Thoracic aorta (tissue), 2 donors: ENCODE measurements at places on chromosomes 1 and 21. TPM values are rescaled to one million over a fixed set of nuclear protein-coding genes. Genes with fewer than 3 reads are reported as not detected.

Gene CACHD1
- total RNA-seq = 6.7 TPM

- no peaks in the 10 kb centered on the region for H3K36me3 ChIP-seq
- no peak overlapping the region for H3K4me3 ChIP-seq
- DNase-seq = no peak
- H3K27ac ChIP-seq = no peak overlapping the region
Measured at GRCh38 chr1:170271430-170272161, 125.8 kb downstream of the NTMT2 start.

DNA sequence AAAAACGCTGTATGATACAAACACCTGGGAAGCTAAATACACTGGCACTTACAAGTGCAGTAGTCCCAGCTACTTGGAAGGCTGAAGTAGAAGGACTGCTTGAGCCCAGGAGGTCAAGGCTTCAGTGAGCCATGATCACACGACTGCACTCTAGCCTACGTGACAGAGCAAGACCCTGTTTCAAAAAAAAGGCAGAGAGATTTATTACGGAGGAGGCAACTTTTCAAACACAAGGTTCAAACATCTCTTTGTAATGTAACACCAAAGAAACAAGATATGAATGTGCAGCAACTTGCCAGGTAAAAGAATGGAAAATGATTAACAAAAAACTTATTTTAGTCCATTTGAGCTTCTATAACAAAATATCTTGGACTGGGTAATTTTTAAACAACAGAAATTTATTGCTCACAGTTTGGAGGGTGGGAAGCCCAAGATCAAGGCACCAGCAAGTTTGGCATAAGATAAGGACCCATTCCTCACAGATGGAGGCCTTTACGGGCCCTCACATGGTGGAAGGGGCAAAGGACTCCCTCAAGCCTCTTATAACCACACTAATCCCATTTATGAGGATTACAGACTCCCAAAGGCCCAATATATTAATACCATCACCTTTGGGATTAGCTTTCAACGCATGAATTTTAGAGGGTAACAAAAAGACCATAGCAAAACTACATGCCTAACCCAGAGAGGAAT lies 73.3 kb downstream of the EVI5 start:
- H3K27ac ChIP-seq = no peak overlapping the region
- H3K36me3 ChIP-seq = no peaks in the 10 kb centered on the region
- no peaks in the 10 kb centered on the region for H3K27me3 ChIP-seq

Gene RIPK4
- 6.3 TPM for total RNA-seq

DNA sequence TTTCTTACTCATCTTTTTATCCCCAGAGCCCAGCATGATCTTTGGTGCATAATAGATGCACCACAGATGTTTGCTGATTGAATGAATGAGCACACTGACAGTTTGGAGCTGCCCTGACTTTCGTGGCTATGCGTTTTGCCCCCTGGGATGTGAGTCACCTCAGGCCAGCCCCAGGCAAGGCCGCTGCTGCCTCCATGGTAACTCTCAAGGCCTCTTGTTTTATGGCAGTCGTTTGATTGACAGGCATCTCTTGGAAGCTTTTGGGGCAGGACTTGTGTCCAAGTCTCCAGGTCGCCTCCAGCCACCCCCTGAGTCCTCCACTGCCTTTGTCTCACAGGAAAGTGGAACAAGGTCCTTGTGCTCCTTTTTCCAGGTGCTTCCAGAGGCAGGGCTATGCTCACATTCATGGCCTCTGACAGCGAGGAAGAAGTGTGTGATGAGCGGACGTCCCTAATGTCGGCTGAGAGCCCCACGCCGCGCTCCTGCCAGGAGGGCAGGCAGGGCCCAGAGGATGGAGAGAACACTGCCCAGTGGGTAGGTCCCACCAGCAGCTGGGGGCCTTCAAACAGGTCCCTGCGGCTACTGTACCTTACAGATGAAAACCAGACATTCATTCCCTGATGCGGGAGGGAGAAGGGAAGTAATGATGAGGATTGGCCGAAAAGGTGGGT lies 11.2 kb downstream of the PSEN2 start:
- H3K36me3 ChIP-seq = peaks cover 19% of the 10 kb centered on the region
- no peak for DNase-seq
- H3K4me1 ChIP-seq = no peaks in the 10 kb centered on the region
- no peak overlapping the region for H3K4me3 ChIP-seq
- H3K27me3 ChIP-seq = no peaks in the 10 kb centered on the region

DNA sequence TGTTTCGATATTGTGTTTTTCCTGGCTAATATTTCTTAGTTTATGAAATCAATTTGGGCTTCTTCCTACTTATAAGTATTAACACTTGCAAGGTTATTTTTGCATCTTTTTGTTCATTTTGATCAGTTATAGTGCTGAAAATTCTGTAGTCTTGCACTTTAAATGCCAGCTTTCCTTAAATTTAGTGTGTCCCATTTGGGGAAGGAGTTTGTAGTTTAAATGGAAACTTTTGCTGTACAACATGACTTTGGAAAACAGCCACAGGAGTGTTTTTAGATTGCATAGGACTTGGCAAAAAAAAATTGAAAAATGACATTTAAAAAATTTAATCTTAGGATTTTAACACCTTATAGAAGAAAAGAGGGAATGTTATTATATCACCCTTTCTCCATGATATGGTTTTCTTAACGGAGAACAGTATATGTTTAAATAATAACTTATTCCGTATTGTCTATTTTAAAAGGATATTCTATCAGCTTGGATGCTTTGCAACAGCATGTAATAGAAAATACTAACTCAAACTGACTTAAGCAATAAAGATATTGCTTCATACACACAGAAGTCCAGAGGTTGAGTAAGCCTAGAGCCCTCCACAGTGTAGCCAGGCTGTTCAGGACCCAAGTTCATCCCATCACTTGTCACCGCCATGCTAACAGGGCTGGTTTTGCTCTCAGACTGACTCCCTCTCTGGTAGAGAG lies 53.8 kb downstream of the LYPLAL1 start:
- DNase-seq = no peak
- H3K36me3 ChIP-seq = no peaks in the 10 kb centered on the region
- H3K4me3 ChIP-seq = no peak overlapping the region
- H3K4me1 ChIP-seq = peaks cover 14% of the 10 kb centered on the region

GRCh38 chr1:93238425-93238824 lies 57.9 kb downstream of the CCDC18 start:
- no peak for DNase-seq
- H3K27ac ChIP-seq = no peak overlapping the region
- no peaks in the 10 kb centered on the region for H3K4me1 ChIP-seq
- no peak overlapping the region for H3K4me3 ChIP-seq
